ENCODE measurements at places on chromosomes 3 and 15.

- DNase-seq: no peak
These were observed 161.3 kb downstream of the KLF13 start for GRCh38 chr15:31487811-31488436.

DNA sequence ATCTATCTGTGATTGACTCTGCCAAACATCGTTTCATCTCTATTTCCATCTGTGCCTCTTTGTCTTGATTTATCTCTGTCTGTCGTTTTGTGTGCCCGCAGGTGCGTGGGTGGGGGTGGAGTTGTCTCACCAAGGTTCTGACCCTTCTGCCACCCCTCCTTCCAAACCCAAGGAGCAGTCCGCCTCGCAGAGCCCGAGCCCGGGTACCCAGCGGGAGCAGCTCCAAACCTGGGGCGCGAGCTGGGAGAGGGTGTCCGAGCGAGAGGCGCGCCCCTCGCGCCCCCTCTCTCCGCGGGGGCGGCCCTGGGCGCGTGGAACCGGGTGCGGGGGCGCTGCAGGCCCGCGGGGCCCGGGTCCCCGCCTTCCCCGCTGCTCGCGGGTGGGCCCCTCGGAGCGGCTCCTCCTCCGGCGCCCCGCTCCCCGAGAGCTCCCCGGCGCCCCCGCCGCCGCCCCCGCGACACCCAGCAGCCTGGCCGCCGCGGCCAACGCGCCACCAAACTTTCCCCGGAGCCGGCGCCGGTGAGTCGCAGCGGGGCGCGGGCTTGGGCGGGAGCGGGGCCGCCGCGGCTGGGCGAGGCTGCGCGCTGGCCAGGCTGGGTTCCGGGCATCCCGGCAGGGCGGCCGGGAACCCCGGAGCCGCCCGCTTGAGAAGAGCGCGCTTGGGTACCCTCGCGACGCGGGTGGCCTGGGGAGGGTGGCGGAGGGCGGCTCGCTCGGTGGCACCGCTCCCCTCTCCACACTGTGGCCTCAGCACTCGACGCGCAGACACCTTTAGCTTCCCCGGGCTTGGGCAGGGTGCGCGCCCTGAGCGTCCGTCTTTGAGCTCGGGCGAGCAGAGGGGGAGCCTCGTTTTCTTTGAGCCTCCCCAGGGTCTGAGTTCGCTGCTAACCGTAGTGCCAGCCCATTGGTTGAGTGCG is at the start of gene HRH1:
Gene HRH1, plus strand, starts transcription at position 458 of the 917 bp plus-strand sequence. CDS start 104,545 bp downstream, outside the sequence.
- DNase-seq: no peak

DNA sequence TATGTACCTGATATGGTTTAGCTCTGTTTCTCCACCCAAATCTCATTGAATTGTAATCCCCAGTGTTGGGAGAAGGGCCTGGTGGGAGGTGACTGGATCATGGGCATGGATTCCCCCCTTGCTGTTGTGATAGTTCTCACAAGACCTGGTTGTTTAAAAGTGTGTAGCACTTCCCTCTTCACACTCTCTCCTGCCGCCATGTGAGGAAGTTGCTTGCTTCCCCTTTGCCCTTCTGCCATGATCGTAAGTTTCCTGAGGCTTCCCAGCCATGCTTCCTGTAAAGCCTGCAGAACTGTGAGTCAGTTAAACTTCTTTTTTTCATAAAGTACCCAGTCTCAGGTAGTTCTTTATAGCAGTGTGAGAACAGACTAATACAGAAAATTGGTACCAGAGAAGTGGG is 93.1 kb downstream of the C3orf70 start:
- DNase-seq: no peak

GRCh38 chr15:90142216-90143165 is 40.2 kb upstream of the IDH2 start:
- no peak for DNase-seq

GRCh38 chr3:137471558-137472204 is 292.4 kb upstream of the SOX14 start:
- DNase-seq: no peak
